ENCODE measurements at places on chromosomes 13 and 19.

- no peak for DNase-seq
Observed at GRCh38 chr13:60765700-60766411, 368.8 kb downstream of the TDRD3 start.

DNA sequence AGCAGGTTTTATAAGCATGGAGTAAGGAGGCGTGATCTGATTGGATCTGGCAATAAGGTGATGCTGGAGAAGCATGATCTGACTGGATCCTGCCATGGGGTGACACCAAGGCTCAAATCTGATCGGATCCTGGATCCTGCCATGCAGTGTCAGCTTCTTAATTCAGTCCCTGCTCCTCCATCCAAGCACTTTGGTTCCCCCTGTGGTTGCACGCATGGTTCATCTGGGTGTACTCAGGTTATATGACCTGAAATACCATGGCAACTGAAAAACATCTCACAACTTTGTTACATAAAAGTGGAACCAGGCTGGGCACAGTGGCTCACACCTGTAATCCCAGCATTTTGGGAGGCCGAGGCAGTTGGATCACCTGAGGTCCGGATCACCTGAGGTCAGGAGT is 17.6 kb upstream of the KLK4 start:
- no peak for DNase-seq

DNA sequence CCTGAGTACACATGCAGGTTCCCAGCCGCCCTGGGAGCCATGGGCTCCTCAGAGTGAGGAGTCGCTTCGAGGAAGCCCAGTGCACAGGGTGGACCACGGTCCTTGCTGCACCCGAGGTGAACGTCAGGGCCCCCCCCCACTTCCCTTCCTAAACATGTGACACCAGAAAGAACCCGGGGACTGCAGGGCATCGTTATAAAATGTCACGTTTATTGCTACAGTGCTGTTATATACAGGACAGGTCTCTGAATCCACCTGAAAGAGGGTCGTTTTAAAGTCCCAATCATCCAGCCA is 3.8 kb upstream of the UQCR11 start:
- DNase-seq: no peak

- no peak for DNase-seq
Observed at GRCh38 chr13:48531416-48532255, 1.2 kb downstream of the RCBTB2 start.

DNA sequence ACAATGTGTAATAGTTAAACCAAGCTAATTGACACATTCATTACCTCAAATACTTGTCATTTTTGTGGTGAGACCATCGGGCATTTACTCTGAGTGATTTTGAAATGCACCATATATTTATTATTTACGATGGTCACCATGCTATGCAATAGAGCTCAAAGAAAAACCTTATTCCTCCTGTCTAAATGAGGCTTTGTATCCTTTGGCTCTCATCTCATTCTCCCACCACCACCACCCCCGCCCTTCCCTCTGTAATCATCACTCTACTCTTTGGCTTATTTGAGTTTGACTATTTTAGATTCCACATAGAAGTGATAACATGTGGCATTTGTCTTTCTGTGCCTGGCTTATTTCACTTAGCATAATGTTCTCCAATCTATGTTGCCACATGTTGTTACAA is 124.9 kb downstream of the CYSLTR2 start:
- no peak for DNase-seq

- DNase-seq: peak; percentile 84
Observed at GRCh38 chr19:2774953-2775555, 8.0 kb downstream of the SGTA start.

DNA sequence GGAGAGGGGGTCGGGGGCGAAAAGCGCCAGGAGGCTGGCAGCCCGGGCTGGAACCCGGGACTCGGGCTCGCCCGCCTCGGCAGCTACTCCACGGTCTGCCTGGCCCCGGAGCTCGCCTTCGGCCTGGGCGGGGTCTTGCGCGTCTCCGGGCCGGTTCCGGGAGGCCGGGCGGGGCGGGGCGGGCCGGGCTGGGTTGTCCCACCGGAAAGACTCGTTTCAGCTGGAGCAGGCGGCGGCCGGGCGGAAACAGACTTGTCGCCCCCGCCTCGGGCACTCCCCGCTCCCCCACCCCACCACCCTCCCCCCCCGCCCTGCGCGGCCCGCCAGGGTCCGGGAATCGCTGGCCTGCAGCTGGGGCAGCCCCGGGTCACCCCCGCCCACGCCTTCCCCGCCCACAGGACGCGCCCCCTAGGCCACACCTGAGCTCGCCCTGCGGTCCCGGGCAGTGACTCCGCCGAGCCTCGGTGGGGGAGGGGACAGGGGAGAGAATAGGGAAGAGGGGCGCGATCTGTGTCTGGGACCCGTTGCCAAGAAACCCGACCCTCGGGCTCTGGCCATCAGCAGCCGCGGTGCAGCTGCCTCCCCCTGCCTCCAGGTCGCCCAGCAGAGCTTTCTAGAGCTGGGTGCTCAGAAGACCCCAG is 109.4 kb downstream of the KCTD15 start:
- DNase-seq: no peak

DNA sequence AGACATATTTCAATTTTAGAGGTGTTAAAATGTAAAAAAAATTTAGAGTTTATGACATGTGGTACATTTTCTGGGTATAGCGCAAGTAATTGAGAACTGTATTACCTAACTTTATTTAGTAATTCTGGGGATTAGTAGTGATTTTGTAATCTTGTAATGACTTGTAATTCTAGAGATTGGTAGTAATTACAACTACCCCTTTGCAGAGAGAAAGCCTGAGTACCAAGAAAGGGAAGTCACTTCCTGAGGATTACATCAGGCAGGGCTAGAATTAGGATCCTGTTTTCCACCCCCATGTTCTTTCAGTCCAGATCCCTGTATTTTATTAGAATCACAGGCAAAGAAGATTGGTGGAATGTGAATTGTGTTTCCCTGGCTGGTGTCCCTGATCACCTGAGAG is 274.9 kb downstream of the KCNRG start:
- peak; percentile 87 for DNase-seq
